ENCODE measurements at places on chromosomes 2 and 18. TPM values are rescaled to one million over a fixed set of nuclear protein-coding genes. Genes with fewer than 3 reads are reported as not detected.

CHRND gene
- not detected for total RNA-seq

DNA sequence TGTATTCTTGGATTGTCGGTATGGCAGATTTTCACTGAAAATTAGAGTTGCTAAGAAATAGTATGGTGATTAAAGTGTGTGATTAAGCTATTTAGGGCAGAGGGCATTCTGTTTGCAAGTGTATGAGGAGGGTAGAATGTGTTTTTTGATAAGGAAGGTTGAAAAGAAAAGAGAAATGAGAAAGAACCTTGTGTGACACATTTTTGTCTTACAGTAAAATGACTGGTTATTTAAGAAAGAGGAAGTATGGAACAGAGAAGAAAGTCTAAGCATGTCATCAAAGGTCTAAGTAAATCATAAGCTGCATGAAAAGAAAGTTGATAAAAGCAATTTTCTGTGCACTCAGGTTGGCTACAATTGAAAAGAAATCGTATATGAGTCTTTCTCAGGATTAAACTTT lies 5.2 kb upstream of the RSAD2 start:
- no peak for ATAC-seq

DNA sequence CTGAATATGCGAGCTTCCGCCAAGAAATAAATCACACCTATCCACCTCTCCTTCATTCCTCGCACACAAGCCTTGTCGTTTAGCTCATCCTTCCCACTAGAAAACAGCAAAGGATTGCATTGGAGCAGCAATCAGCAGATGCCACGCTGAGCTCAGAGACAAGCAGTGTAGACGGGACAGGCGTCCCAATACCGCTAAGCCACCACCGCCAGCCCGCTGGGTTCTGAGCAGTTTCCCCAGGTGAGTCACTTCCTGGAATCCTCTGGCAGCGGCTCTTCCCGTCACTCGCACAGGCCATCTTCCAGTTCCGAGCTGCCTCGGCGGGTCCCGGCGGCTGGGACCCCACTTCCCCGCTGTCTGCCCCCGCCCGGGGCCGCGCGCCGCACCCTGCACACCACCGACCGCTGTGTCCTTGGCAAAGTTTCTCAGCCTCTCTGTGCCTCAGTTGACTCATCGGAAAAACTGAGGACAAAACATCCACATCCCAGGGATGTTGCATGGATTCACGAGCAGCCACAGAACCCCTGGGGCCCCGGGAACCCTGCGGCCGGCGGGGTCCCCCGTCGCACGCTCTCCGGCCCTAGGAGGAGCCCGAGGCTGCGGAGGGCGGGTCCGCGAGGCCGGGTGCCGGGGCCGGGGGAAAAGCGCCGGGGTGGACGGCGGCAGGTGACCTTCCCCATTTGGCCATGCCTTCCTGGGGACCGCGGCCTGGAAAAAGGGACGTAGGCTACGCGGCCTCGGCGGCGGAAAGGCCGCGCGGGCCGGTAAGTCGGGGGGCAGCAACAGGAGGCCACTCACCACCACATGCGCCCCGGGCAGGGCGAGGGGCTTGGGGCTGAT lies 573 bp downstream of the KDSR start:
- peak; percentile 72 for ATAC-seq

DNA sequence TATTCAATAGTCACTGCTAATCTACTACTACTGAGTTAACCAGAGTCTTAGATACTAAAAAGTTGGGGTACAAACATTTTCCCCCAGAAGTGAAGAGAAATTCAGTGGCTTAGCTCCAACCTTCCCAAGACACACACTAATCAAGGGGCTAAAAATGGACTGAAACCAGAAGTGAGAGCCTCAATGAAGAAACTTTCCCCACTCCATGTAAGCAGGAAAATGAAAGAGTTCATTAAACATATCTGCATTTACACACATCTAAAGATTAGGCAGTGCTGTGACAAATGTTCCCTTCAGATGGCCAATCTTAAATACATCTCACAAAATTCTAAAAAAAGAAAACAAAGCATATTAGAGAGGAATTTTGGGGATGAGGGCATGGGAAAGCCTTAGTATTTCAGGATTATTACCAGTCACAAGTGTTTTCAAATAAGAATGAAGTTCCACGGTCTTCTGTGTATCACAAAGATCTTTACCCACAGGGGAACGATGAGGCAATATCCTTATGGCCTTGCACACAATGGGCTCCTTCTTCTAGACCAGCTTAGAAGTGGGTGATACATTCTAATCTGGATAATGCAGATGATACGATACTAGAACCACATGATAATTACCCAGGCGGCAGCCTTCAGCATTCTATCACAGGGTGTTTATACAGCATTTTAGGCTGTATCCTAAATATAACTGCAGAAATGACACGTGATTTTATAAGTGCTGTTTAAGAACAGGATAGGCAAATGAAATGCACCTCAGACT lies 17.1 kb downstream of the ANKRD44 start:
- ATAC-seq, result no peak

Data from esophagus mucosa (tissue), 1 donor.